ENCODE measurements at places on chromosomes 6 and 20.

DNA sequence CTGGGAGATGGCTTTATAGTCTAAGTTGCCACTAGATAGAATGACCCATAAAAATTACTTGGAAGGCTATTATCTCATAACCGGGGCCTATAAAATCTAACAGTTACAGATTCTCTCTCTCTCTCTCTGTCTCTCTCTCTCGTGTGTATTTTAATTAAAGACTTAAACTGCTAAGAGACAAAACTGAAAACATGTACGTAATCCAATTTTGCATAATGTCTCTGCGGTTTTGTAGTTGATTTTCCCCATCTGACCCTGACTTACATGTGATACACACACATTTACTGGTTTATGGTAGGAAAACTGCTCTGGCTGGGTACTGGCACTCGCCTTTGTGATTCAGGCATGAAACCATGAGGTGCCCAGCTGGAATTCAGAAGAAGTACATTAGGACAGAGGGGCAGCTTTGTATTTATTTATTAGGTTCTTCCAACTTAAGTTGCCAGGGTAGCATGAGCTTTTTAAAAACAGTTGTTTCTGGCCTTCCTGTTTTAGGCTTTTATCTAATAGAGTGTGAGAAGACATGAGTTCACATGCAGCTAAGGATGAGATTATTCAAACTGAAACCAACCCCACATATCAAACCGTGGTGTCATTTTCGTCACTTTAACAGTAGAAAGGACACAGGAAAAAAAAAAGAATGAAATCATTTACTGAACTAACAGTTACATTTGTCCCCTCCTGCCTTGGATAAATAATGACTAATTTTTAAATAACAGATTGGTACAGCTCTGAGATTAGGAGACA is 182.5 kb downstream of the GMPR start:
- DNase-seq = peak; percentile 32

DNA sequence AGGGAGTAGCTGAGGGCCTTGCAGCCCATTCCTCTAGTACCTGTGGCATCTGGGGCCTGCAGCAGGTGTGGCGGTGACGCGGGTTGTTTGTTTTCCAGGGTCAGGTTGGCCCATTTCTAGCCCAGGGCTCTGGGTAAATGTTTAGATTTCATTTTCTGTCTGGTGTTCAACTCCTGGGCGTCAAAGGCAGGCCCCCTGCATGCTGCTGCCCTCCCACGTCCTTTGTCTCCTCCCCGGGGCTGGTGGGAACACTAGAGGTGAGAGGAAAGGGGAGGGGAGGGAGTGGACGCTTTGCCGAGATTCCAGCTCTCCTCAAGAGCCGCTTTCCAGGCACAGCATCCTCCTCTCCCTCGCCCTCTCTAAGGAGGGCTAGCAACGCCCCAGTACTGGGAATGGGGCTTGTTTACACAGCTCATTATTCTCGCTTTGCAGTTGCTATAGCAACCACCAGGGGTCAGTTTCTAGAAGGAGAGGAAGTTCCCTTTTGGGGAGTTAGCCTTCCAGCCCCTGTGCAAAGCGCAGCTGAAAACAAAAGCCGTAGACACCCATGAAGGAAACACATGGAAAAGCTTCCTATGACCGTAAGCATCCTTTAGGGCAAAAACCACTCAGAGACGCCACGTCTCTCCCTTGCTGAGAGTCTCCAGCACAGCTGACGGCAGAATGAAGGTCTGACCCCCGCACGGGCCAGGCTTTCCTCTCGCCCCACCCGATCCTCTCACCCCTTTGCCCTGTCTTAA is 170.6 kb downstream of the LY86 start:
- DNase-seq = peak; percentile 45

DNA sequence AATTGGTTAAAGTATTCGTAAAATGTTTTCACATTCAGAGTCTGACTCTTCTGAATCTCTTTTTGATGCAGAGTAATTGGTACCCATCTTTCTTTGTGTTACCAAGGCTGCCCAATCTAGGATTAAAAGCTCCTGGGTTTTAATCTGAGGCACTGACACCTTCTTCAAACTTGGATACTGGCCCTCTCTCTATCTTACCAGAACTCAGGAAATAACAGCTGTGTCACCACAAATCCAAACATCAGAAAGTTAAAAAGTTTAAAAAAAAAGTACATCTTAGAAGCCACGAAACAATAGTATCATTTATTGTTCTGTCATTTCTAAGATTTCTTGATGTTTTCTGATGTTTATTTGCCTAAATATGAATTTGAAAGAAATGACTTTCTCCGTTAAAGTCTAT is 255.5 kb upstream of the RUNX2 start:
- no peak for DNase-seq

GRCh38 chr6:43833996-43834390 is 64.0 kb downstream of the VEGFA start:
- no peak for DNase-seq

- no peak for DNase-seq
Observed at GRCh38 chr20:21322921-21323331, 19.8 kb downstream of the XRN2 start.

DNA sequence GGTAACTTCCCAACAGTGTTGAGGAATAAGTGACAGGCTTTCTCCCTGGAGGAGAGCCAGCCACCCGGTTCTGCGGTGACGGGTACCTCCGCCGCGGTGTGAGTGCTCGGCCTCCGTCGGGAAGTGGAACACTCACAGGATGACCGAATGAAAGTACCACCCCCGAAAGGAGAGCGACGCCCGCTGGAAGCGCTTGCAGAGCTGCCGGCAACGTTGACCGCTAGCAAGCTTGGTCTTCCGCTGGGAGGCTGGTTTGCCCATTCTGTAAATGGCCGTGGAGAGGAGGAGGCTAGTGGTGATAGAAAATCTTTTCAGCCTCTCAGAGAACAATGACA is 614 bp upstream of the TMEM242 start:
- DNase-seq = peak; percentile 43

GRCh38 chr6:36337814-36338213 is 1.1 kb upstream of the BNIP5 start:
- DNase-seq = no peak

DNA sequence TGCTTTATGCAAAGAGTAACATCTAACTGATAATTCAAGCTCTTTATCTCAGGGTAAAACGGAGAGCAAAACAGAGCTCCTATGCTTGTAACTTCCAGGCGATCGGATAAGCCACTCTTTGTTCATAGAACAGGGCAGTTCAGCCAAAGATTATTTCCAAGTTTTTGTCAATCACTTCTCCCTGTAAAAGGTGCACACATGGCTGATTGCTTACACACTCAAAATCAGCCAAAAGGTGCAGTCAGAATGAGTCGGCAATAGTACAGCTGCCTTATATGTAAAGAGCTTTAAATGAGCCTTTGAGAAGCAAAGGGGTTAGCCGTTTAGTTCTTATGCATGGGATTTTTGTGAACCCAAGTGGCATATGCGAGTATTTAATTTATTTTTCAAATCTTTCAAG is 449.6 kb upstream of the POU3F2 start:
- DNase-seq = no peak

DNA sequence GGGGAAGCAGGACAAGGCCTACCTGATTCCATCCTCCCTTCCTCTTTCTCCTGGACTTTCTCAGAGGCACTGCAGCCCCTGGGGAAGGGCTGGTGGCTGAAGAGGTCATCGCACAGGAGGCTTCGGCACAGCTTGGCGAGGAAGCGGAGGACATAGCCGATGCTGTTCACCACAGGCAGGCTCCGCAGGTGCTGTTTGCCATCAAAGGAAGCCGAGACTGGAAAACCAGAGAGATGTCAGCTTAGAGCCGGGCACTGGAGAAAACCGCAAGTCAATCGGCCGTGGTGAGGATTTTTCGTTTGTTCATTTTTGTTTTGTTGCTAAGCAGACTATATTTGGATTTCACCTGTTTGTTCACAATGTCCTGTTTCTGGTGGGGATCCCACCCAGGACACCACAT is 79.2 kb downstream of the SCML4 start:
- DNase-seq = no peak

GRCh38 chr20:40080041-40080652 is 608.9 kb downstream of the MAFB start:
- DNase-seq = no peak
